Ureter (tissue), 1 donor: ENCODE measurements at places on chromosomes 1 and 21. TPM values are rescaled to one million over a fixed set of nuclear protein-coding genes. Genes with fewer than 3 reads are reported as not detected.

The ALX3 gene
- total RNA-seq, result not detected

The TNFRSF9 gene
- 0.18 TPM for total RNA-seq

GRCh38 chr1:98668733-98669132 lies 7.2 kb downstream of the SNX7 start:
- DNase-seq, result no peak

DNA sequence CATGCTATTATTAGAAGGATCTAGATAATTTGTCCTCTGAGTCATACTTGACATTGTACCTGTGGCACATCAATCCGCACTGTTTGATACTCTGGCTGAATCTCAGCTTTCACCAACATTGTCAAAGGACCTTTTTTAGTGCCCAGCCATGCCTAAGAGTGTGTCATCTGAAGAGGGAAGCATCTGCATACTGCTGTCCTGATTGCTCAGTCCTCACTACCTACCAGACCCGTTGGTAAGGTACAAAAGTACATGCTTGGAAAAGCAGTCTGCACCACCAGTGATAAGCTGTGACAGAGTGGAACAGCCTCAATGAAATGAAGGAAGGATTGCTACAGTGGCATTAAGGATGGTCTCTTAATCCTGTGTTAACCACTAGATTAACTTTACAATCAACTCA lies 17.1 kb downstream of the SYNC start:
- no peak for DNase-seq

DNA sequence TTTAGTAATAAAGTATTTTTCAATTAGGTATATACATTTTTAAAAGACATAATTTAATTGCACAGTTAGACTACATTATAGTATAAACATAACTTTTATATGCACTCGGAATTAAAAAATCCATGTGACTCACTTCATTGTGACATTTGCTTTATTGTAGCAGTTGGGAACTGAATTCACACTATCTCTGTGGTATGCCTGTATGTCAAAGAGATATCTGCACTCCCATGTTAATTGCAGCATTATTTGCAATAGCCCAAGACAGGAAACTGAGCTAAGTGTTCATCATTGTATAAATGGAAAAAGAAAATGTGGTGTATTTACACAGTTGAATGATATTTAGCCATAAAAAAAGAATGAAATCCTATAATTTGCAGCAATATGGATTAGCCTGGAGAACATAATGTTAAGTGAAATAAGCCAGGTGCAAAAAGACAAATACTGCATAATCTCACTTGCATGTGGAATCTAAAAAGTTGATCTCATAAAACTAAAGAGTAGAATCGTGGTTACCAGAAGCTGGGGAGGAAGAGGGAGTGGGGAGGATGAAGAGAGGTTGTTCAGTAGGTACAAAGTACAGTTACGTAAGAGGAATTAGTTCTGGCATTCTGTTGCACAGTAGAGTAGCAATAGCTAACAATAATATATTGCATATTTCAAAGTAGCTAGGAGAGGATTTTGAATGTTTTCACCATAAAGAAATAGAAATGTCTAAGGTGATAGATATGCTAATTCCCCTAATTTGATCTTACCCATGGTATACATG lies 64.8 kb downstream of the DPT start:
- DNase-seq, result no peak

DNA sequence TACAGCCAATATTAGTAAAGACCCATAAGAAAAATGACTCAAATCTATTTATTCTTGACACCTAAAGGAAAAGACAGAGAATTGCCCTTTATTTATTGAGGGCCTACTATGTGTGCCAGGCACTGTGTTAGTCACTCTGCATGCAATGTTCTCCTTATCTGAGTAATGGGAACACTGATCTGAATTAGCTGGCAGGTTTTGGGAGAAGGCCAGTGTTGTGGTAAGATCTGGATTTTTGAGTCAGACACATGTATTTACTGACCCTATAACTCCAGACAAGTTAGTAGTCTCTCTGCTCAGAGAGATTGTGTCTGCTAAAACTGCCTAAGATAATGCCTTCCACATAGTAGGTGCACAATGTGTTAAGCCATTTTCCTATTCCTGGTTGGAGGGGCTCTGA lies 17.3 kb downstream of the LCE4A start:
- no peak for DNase-seq

GRCh38 chr1:27992276-27992675 lies 32.5 kb downstream of the XKR8 start:
- no peak for DNase-seq

- no peak for DNase-seq
Measured at GRCh38 chr1:36436821-36437220, 13.4 kb downstream of the OSCP1 start.
